T-helper 2 cell (primary cell): ENCODE measurements at places on chromosomes 11 and 22.

GRCh38 chr11:75616281-75616680 is 52.6 kb downstream of the MAP6 start:
- no peak for DNase-seq

DNA sequence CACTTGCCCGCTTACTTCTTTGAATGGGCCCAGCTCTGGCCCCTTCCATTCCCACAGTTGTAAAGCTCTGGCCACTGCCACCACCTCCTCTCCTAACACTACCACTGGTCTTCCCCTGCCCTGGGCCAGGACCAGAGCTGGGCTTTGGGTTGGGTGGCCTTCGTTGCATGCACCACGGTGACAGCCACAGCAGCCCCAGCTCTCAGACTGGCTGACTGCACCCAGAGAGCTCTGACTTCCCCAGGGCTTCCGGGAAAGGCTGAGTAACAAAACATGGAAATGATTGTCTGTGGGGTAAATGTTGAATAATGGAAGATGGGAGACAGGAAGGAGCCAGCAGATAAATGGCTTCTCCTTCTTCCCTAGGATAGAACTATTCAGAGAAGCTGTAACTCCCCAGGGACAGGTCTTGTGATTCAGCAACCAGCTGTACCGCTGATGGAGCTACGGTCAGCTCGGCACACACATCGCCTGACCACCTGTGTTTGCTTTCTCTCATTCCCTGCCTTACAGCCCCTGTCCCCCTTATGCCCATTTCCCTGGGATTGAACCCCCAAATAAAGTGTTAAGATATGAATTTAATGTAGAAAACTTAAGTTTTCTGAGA is 27.6 kb downstream of the SCN4B start:
- no peak for DNase-seq

DNA sequence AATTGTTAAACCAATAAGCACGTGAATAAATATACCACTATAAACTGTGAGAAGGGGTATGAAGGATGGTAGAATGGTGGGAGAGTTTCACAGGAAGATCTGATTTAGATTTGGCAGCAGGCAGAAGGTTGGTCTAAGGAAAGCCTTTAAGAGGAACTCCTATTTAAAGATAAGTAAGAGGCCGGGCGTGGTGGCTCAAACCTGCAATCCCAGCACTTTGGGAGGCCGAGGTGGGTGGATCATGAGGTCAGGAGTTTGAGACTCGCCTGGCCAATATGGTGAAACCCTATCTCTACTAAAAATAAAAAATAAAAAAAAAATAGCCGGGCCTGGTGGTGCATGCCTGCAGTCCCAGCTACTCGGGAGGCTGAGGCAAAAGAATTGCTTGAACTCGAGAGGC is 45.8 kb upstream of the CXCR5 start:
- no peak for DNase-seq

GRCh38 chr11:48077251-48077650 is 96.9 kb downstream of the PTPRJ start:
- DNase-seq: no peak

GRCh38 chr22:38843657-38844314 is at the start of gene NPTXR:
TSS of gene NPTXR (minus strand) at chr22:38844028.
- peak; percentile 13 for DNase-seq

GRCh38 chr22:23251445-23252093 is 71.3 kb downstream of the BCR start:
- DNase-seq: no peak

- DNase-seq: no peak
Observed at GRCh38 chr11:96614846-96615245, 225.0 kb downstream of the JRKL start.

- DNase-seq: no peak
Observed at GRCh38 chr11:35151683-35152280, 12.8 kb downstream of the CD44 start.

GRCh38 chr11:27710536-27710935 is 10.3 kb upstream of the BDNF start:
- no peak for DNase-seq

DNA sequence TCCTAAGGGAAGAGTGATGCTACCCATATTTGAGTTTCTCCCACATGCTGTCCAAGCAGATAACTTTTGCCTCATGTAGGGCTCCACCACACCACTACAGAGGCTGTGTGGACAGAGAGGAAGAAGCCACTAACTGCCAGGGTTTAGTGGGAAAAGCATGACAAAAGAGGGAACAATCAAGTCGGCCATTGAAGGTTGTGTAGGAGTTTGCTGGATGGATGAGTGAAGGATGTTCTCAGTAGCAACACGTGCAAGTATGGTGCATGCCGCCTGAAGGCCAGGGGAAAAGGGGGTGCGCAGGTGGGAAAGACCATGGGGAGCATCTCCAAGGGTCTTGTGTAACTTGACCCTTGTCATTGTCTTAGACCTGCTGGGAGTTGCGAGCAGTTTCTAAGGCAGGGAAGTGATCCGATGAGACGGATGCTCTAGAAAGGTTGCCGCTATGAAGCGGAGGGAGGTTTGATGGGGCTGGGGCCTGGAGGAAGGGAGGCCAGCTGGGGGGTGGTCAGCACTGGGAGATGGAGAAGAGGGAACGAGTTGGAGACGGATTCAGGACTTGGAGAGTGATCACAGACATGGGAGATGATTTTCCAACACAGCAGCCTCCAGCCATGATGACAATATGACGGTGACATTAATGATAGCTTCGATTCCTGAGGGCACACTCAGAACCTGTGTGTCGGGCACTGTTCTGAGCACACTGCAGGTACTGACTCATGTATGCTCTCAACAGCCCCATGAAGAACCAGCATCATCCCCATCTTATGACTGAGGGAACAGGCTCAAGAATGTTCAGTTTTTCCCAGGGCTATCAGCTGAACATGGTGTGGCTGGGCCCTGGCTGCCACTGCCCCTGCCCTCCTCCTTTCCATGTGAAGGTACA is 53.7 kb downstream of the CD6 start:
- DNase-seq: no peak
